ENCODE measurements at places on chromosomes 6 and 20.
A peak's percentile ranks its signal among the peaks of the same experiment; 100 is the strongest.

DNA sequence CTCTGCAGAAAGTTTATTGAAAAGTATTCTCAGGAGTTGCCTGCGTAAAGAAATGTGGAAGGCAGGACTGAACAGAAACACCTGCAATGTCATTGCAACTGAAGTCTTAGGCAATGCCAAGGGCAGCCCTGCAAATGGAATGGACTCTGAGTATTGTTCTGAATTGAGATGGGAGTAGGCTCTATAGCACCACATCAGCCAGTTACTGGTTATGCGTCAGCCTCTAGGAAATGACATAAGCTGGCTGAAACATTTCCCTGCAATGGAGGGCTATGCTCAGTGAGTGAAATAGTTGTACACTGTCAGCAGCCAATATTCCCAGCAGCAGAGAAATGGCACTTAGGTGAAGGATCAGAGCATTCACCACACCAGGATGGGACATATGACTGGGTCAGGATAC is 13.8 kb upstream of the GJE1 start:
- DNase-seq = no peak

DNA sequence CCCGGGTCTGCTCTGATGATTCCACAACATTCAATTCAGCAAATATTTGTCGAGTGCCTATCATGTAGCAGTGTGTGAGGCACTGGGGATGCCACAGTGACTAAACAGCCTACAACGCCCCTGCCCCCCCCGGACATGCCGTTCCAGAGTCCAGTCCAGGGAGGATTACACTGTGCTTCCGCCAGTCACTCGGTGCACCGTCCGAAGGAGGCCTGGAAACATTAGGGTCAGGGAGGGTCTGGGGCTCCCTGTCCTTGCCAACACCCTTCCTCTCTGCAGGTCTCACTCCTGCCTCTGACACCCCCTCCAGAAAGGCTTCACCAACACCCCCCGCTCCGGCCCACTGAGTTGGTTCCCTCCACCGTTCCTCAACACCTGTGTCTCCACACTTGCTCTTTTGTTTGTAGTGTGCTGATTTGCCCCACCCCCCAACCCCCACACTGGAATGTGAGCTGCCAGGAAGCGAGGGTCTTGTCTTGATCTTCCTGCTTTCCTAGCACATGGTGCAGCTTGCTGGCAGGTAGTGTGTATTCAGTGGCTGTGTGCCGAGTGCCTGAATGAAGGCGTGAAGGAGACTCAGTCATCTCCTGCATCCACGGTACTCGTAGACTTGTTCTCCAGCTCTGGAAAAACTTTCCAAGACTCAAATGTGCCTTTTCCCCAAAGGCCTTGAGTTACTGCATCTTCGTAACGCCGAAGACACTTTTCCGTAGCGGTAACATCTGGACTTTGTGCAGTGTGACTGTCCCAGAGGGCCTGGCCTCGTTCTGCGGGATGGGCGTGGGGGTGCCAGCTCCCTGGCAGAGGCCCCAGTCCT is 150.4 kb downstream of the ZDHHC14 start:
- DNase-seq = no peak

DNA sequence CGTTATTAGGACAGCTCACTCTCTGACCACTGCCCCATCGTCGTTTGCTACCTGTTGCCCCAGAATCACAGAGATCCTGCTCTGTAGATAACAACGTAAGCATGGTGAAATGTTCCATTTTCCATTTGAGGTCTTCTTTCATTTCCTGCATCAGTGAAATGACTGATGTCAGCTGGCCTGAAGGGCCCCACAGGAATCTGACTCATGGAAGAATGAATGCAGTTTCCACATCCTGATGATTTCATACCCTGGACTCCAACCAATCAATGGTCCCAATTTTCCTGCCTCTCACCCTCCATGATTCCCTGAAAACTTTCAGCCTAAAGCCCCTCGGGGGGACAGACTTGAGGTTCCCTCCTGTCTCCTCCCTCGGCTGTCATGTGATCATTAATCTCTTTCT is 394.4 kb upstream of the CDH4 start:
- no peak for DNase-seq

DNA sequence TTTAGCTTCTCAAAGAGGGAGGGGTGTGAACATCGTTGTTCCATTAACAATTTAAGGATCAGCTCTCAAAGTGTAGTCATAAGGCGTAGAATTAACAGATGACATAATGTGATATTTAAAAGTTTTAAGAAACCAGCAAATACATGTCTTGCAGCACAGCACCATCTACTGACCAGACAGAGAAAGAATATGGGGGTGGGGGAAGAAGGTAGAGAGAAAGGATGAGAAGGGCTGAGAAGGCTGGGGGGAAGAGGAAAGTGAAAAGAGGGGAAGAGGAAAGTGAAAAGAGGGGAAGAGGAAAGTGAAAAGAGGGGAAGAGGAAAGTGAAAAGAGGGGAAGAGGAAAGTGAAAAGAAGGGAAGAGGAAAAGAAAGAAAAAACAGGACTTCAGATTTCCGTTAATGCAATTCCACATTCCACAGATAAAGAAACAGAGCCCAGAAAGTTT is 80.9 kb downstream of the HAO1 start:
- peak; percentile 73 for DNase-seq

- DNase-seq = no peak
Observed at GRCh38 chr20:64180673-64181072, 16.4 kb downstream of the MYT1 start.

DNA sequence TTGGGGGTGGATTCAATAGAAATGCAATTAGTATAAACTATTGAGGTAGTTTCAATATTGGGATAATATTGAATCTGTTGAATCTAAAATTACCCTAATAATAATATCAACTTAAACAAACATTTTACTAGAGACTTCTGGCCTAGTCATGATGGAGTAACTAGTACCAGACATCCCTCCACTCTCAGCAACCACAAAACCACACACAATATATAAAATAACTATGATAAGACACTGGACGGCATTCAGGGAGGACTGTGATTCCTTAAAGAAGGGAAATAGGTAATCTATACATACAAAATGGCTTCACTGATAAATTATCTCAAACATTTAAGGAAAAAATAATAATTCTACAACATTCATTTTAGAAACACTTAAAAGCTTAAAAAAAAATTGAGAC is 38.9 kb upstream of the TMEM14A start:
- DNase-seq = no peak

DNA sequence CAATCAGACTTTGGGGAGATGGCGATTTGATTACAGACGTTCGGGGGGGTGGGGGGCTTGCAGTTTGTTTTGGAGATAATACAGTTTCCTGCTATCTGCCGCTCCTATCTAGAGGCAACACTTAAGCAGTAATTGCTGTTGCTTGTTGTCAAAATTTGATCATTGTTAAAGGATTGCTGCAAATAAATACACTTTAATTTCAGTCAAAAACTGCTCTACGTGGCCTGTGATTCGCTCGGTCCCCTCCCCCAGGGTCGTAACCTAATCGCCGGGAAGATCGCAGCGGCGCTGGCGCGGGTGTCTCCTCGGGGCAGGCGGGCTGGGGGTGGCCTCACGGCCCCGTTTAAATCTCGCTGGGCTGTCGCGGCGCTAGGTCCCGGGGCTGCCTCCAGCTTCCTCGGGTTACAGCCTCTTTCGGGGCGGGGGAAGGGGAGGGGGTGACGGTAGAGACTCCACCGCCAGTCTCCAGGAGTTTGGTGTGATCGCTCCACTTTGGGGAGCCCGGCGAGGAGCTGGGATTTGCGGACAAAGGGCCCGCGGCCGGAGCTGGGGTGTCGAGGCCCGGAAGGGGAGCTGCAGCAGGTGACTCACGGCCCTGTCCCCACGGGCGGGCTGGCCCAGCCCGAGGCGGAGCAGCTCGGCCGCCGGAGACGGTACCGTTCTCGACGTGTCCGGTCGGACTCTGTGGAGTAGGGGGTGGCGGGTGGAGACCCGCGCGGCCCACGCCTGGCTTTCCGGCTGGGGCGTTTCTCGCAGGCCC is 4.2 kb downstream of the FOXC1 start:
- DNase-seq = no peak

- no peak for DNase-seq
Observed at GRCh38 chr6:23747239-23747638, 378.8 kb upstream of the NRSN1 start.

DNA sequence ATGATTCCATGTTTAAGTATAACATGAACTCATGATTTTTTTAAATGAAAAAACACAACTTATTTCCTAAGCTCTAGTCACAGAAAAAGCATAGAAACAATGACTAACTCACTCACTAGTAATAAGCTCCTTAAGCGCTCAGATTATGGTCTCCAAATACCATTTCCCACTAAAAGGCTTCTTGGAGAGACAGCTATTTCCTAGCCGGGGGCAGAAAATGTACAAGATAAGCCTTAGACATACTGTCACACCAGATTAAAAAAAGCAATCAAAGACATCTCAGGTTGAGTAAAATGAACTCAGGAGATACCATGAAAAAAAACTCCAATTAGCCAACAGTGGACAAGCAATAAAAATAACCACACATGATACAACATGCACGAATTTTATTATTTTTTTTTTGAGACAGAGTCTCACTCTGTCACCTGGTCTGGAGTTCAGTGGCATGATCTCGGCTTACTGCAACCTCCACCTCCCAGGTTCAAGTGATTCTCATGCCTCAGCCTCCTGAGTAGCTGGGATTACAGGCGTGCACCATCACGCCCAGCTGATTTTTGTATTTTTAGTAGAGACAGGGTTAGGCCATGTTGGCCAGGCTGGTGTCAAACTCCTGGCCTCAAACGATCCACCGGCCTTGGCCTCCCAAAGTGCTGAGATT is 14.9 kb downstream of the SRPK1 start:
- no peak for DNase-seq

GRCh38 chr6:57173056-57173885 is 1.1 kb downstream of the BAG2 start:
- peak; percentile 21 for DNase-seq

GRCh38 chr6:100724696-100725095 is 156.4 kb downstream of the ASCC3 start:
- no peak for DNase-seq

DNA sequence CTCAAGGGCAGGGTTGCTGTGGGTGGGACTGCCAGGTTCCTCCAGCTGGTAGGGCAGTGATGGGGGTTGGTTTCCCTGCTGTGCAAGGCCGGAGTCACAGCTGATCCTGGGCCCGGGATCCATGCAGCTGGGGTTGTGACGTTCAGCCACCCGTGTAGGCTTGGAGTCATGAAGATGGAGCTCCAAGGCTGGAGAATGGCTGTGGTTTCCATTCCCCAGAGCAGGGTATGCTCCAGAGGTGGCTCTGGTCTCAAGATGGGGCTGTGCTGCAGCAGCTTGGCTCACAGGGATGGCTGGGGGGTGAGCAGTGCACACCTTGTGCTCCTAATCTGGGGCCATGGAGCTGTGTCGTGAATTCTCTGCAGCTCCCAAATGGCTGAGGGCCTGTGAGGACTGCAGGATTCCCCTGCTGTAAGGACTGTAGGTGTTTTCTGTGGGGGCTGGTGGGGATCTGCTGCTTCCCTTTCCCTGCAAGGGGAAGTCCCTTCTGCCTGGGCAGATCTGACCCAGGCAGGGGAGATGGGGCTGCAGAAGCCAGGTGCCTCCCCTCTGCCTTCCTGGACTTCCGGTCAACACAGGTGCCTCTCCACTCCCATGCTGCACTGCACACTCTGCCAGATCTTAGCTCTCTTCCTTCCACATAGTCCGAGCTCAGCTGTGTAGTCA is 15.9 kb downstream of the KIF25 start:
- DNase-seq = no peak

DNA sequence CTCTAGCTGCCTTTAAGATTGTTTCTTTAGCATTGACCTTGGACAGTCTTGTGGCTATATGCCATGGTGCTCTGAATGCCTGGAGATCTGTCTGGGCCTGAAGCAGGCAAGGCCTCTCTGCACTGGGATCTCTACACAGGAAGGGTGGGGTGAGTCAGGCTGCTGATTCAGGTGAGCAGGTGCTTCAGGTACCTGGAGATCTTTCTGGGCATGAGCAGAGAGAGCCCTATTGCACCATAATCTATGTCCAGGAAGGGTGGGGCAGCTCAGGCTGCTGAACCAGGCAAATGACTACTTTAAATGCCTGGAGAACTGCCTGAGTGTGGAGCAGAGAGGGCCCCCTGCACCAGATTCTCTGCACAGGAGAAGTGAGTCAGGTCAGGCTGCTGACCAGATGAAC is 94.5 kb downstream of the TPBG start:
- DNase-seq = no peak

GRCh38 chr6:132365281-132365907 is 35.9 kb downstream of the MOXD1 start:
- DNase-seq = no peak

GRCh38 chr6:56524891-56525703 is 117.6 kb downstream of the DST start:
- no peak for DNase-seq

DNA sequence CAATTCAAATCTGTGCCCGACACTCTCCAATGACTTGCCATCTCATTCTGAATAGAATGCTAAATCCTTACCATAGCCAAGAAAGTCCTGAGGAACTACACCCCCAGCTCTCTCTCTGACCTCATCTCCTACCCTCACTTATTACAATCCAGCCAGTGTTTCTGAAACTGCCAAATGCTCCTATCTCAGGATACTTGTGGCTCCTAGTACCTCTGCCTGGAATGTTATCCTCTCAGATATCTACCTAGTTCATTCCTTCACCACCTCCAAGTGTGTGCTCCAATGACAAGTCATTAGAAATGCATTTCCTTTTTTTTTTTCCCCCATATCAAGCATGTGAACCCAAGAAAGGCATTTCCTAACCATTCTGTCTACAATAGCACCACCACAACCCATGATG is 24.4 kb downstream of the ZNF184 start:
- no peak for DNase-seq

GRCh38 chr6:116536216-116536621 is 9.3 kb downstream of the TRAPPC3L start:
- peak; percentile 82 for DNase-seq

GRCh38 chr6:11868392-11868791 is 89.8 kb upstream of the ADTRP start:
- no peak for DNase-seq

DNA sequence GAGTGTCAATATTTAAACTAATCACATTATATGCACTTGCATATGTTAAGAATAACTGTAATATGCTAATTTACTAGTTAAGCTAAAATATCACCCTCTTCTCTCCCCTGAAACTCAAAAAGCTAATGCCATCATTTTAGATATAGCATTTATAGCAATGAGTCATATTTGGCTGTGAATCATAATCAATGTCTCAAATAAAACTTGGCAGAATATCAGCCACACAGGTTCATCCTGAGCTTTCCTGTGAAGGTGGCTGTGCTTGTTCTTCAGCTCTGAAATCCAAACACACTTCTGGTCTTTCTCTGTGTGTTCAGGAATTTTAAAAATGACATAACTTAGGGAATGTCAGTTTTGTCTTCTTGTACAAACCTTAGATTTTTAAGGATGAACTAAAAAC is 12.8 kb upstream of the PNRC1 start:
- no peak for DNase-seq

DNA sequence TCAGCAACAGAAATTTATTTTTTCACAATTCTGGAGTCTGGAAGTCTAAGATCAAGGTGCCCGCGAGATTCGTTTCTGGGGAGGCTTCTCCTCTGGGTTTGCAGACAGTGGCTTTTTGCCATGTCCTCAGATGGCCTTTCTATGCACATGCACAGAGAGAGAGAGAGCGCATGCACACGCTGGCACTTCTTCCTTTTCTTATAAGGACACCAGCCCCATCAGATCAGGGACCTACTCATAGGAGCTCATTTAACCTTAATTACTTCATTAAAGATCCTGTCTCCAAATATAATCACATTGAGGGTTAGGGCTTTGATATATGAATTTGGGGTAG is 260.7 kb upstream of the PLCB4 start:
- DNase-seq = peak; percentile 49
